ENCODE measurements at places on chromosomes 5 and 9.

DNA sequence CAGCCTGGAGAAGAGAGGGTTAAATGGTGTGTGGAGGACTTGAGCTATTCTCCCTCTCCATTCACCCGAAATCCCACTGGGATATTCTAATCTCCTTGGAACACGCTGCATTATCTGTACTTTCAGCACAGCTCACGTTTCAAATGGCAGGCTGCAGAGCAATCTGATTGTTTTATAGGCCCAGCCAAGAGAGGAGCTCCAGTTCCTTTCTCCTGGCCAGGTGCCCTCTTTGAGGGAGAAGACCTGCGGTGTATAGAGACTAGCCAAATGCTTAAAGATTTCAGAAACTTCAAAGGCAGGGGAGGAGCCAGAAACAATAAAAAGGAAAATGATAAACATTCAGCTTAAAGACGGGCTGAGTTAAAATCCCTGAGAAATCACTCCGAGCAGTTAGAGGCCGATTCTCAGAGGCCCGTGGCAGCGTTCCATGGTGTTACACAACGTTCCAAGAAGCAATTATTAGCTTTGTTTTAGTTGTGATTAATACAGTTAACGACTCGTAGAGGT lies 564.0 kb upstream of the KLF4 start:
- peak; percentile 47 for DNase-seq

- DNase-seq, result no peak
Measured at GRCh38 chr5:135223891-135224625, 175.0 kb downstream of the MACROH2A1 start.

GRCh38 chr5:1827025-1827885 lies 26.0 kb downstream of the NDUFS6 start:
- DNase-seq, result no peak

DNA sequence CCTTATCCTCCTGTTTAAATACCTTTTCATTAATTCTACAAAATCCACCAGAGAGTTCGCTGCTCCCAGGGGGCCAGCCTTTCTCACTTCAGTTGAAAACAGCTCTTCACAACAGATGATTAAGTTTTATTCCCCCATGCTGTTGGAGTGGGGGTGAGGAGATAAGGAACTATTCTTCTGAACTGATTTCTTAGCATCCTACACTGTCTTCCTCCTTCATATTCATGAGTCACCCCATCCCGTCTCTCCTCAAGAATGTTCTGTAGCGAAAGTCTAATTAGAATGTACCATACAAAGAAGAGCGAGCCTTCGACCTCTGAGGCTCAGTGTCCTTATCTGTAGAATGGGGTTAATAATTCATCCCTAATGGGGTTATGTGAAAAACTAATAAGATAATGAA lies 138.0 kb downstream of the PIK3R1 start:
- DNase-seq, result no peak
